ENCODE measurements at places on chromosomes 11 and 22. TPM values are rescaled to one million over a fixed set of nuclear protein-coding genes. Genes with fewer than 3 reads are reported as not detected.

GRCh38 chr22:28882545-28882877 lies 861 bp upstream of the ZNRF3 start:
- DNase-seq: no peak

The OSBPL5 gene
- 32.9 TPM for total RNA-seq

DNA sequence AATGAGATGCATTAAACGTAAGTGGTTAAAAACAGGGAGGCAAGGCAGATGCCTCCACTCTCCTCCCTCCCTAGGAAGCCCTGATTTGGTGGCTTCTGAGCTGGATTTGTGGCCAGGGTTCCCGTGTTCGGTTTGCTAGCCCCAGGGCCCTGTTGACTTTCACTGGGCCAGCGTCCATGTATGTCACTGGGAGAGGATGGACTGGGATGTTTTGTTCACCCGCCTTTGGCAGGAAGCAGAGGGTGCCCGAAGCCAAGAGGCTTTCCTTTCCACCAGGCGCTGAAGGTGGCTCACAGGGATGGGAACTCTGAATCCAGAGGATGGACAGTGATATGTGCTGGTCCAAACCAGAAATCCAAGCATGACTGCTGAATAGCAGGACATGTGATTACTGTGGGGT lies 146.6 kb downstream of the CSNK2A3 start:
- DNase-seq: no peak

GRCh38 chr11:97786961-97787360 lies 1233.8 kb upstream of the CNTN5 start:
- DNase-seq: no peak

- DNase-seq: no peak
Observed at GRCh38 chr11:14386895-14387480, 28.0 kb upstream of the RRAS2 start.

DNA sequence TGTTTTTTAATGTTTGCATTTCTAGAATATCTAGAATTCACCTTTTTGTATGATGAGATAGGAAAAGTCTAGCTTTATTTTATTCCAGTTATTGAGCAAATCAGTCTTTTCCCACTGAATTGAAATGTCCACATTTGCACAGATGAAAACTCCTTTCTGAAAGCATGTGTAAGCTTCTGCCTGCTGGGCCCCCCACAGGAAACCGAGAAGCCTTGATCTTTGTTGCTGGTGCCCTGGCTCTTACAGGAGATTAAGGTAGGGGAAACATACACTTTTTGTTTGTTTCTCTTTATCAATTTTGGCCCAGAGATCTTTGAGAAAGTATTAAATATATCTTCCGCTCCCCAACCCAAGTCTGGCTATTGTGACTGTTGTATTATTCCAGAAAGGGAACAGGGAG lies 87.2 kb upstream of the GNAZ start:
- no peak for DNase-seq

The MMP12 gene
- not detected for total RNA-seq

The EMID1 gene
- total RNA-seq: not detected

DNA sequence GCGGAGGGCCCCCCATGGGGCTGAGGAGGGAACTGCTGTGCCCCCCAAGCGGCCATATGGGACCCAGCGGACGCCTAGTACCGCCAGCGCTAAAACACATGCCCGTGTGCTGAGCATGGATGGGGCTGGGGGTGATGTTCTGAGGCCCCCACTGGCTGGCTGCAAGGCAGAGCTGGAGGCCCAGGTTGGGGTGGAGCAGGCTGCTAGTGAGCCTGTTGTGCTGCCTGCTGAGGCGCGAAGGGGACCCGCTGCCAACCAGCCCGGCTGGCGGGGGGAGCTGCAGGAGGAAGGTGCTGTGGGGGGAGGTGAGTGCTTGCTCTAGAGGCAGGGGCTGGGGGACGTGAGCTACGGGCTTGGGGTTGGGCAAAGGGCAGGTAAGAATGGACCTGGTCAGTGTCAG lies 3.2 kb downstream of the PCNX3 start:
- DNase-seq: no peak

DNA sequence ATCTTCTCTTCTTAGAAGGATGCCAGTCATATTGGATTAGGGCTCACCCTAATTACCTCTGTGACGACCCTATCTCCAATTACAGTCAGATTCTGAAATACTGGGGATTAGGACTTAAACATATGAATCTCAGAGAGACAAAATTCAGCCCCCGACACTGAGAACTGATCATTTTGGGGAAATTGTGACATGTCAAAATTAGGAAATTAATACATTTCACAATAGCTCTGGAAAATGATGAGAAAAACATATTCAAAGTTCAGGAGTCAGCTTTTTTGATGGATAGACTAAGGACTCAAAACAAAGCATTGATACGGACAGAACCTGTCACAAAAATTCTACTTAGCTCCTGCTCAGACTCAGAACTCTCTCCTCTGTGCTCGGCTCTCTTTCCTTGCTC lies 40.8 kb downstream of the COMMD9 start:
- DNase-seq: no peak

DNA sequence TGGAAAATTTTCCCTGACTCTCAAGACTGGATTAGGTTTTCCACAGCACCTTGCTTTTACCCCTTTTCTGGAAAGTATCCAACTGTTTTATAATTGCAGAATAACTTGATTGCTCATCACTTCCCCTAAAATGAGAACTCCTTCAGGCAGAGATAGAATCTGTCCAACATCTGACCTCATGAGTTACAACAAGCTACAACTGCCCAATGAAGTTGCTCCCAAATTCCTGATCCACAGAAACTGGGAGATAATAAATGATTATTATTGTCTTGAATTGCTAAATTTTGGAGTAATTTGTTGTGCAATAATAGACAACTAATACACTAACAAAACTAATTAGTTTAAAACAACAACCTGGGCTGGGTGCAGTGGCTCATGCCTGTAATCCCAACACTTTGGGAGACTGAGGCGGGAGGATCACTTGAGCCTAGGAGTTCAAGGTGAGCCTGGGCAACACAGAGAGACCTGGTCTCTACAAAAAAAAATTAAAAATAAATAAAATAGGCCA lies 10.0 kb upstream of the CCDC83 start:
- DNase-seq: no peak

Measured in pulmonary artery endothelial cell (primary cell).